ENCODE measurements at places on chromosomes 5 and 9. TPM values are rescaled to one million over a fixed set of nuclear protein-coding genes. Genes with fewer than 3 reads are reported as not detected.

LAMC3 gene
- polyA plus RNA-seq: 37.1 TPM

RORB gene
- polyA plus RNA-seq: 0.13 TPM

LHX6 gene
- polyA plus RNA-seq: 6.8 TPM

EGR1 gene
- 438 TPM for polyA plus RNA-seq

All from urinary bladder (tissue), 4 donors.